ENCODE measurements at places on chromosomes 12 and 14.

GRCh38 chr14:33796356-33796755 is 154.5 kb downstream of the EGLN3 start:
- DNase-seq, result no peak

DNA sequence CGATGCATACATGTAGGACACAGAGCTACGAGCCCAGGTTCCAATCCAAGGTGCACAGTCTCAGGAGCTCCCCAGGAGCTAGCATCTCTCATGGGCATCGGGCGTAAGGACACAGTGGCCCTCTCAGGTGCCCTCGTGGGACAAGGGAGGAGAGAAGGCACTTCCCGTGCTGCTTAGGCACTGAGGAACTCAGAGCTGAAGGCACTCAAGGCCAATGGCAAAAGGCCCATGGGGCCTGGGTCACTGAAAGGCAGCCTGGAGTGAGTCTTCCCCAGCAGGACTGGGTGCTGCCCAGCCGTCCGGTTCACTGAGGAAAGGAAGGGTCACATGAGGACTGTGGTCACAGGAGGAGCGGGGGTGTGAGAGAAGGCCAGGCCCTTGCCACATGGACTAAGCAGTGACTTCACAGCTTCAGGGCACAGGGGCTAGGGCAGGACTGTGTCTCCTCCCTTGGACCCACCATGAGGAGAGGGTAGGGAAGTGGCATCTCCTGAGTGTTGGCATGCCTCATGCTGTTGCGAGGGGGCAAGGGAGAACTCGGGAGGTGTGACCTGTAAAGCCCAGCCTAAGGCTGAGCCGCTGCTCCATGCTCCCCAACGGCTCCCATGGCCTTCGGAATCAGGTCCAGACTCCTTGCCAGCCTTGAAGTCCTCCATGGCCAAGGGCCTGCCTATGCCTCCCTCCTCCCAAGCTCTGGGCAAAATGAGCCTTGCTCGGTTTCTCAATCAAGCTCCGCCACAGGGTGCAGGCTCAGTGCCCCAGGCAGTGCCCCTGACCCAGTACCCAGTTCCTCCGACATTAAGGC is 51.8 kb downstream of the CHGA start:
- DNase-seq, result no peak

- DNase-seq, result no peak
These were observed 1.1 kb downstream of the TSPAN9 start for GRCh38 chr12:3078086-3078820.

GRCh38 chr14:51873221-51873893 is 12.9 kb downstream of the GNG2 start:
- no peak for DNase-seq

DNA sequence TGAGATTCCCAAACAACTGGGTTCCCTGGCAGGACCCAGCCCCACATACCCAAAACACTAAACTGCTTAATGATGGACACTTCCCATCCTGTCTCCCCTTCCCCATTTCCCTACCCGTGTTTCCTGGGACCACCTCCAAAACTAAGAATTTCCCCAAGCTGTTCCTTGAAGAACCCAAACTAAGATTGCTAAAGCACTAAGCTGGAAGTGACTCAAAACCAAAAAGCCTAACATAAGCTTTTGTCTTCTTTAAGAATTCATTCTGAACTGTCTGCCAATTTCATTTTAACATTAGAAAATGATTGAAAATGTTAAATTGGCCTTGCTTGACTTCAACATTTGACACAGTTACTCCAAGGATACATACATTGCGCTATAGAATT is 29.5 kb upstream of the STAB2 start:
- no peak for DNase-seq

DNA sequence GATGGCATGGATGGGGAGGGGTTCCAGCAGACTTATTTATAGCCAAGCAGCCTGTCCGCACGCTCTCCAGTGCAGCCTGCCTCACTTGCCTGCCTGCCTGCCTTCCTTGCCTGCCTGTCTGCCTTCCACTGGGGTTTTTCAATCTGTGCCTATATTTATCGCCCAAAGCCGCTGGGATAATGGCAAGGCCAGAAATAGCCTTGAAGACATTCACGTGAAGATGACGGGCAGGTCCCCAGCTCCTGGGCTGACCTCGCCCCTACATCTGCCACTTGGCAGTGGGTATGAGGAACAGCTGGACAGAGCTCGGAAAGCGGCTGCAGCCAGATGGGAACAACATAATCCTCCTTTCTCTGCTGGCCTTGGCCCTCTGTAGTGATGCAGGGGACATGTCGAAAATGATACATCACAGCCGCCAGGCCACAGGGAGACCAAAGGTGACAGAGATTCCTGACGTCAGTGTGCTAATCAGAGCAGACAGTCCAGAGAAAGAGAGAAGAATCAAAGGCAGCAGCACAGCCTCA is 53.3 kb downstream of the PITPNM2 start:
- peak; percentile 45 for DNase-seq

GRCh38 chr14:104680806-104681688 is 8.4 kb upstream of the INF2 start:
- no peak for DNase-seq

DNA sequence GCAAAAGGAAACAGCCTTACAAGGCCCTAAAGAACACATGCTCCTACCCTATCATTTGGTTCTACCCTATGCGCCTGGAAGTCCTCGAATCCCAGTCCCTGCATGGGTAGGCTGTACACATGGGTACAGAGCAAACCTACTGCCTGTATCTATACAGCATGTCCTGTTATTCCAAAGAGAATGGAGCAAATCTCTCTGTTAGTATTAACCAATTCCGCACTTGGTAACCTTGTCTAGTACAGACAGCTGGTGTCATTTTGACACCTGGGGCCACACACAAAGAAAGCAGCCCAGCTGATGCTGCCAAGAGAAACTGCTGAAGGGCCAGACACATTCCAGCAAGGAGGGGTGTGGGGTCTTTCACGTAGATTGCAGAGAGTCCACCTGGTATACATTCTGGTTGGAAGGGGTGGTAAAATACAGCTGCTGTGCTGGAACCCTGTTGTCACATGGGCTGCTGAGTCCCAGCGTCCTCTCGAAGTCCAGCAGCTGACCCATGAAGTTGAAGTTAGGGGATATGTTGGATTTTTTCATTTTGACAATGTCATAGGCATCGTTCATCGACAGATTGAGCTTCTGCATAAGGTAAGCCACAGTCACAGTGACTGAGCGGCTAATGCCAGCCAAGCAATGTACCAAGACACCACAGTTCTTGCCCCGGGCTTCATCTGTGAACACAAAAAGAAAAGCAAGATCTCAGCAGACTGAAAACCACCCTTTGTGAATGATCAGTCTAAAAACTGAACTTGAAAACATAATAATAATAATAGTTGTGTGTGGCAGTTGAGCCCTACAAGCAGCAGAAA is 3.2 kb downstream of the DUSP6 start:
- no peak for DNase-seq

GRCh38 chr12:80967565-80967964 is 29.8 kb upstream of the LIN7A start:
- no peak for DNase-seq

DNA sequence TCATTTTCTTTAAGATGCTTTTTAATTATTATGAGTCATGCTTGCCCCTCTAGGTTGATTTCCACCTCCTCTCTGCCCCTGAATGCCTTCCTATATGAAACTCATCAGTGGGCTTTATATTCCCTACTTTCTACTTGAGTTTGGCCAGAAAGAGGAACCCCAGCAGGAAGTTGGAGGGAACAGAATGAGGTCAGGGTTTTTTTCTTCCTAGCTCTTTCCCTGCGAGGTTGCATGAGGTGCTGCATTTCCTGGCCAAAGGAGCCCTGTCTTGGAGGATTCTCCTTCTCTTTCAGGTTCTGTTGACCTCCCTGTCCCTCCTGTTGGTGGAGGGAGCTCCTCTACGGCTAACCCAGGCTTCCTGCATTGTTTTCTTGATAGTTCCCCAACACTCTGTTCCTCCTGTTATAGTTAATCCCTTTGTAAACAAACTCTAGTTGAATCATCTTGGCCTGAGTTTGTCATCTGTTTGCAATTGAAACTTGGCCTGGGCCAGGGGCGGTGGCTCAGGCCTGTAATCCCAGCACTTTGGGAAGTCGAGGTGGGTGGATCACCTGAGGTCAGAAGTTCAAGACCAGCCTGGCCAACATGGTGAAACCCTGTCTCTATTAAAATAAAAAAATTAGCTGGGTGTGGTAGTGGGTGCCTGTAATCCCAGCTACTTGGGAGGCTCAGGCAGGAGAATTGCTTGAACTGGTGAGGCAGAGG is 15.3 kb upstream of the SPIC start:
- DNase-seq, result no peak

DNA sequence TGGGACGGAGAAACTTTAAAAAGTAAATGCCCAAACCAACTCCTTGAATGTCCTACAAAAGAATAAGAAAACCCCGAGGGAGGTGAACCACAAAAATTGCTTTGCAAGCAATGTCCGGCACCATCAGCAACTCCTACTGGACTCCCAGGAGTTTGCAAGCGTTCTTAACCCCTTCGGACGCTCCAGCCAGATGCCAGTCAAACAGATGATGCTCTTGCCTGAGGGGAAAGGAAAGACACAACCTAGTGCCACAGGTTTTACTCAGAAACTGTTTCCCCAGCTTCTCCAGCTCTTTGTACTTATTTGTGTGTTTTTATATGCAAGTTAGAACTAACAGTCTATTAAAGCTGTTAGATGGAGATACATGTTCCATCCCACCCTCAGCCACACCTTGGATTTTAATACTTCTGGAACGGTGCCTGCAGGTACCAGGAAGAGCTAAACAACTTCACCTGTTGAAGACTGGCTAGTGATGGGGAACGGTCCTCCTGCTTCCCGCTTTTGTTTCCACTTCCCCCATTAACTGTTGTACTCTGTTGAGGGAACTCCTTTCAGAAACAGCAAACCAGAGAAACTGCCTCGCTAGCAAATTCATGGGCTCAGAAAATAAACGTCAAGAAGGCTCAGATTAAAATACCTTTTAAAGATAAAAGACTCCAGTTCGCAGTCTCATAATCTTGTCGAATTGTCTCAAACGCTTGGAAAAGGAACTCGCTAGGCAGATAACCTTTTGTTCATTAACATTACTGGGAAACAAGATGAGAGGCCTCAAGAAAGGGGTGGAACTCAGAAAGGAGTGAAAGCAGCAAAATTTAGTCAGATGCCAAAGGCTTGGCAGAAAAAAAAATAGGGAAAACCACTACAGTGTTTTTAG is 1.1 kb upstream of the FERMT2 start:
- DNase-seq, result peak; percentile 17

- no peak for DNase-seq
These were observed 12.0 kb upstream of the SLCO1B3 start for GRCh38 chr12:20798554-20798953.

DNA sequence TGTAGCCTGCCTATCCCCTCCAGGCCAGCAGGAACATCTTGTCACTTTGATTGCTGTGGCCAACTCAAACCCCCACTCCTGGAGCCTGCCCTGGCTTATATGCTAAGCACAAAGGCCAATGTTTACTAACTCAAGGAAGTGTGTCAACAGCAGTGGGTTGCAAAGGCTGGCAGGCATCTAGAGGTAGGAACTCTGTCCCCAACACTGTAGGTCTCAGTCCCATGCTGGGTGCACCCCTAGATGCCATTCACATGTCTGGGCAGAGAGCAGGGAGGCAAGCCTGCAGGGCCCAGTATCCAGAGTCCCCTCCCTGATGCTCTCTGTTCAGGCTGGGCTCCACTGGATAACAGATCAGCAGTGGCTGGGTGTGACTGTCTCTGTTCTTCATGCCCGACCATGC is 1.6 kb upstream of the HPD start:
- DNase-seq, result no peak

GRCh38 chr14:71539650-71540285 is 392.5 kb upstream of the RGS6 start:
- peak; percentile 57 for DNase-seq

- no peak for DNase-seq
These were observed 786.2 kb upstream of the FBXO33 start for GRCh38 chr14:40218282-40218941.

GRCh38 chr12:114355389-114356088 is 50.4 kb downstream of the TBX5 start:
- no peak for DNase-seq

DNA sequence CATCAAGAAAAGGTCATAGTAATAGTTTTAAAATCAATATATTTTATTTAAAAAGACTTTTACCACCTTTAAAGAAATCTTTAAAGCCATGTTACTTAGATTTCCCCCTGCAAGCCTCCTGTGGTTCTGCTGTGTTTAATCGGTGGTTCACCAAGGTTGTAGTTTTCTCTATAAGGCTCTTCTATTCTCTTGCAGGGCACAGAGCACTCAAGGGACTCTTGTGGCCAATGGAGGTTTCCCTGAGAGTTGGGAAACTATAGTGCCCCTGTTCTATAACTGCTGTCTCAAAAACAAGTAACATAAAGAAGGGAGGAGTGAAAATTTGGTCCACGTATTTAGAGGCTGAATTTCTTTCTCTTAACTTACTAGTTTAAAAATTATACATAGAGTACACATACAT is 25.0 kb downstream of the DACT1 start:
- DNase-seq, result no peak

DNA sequence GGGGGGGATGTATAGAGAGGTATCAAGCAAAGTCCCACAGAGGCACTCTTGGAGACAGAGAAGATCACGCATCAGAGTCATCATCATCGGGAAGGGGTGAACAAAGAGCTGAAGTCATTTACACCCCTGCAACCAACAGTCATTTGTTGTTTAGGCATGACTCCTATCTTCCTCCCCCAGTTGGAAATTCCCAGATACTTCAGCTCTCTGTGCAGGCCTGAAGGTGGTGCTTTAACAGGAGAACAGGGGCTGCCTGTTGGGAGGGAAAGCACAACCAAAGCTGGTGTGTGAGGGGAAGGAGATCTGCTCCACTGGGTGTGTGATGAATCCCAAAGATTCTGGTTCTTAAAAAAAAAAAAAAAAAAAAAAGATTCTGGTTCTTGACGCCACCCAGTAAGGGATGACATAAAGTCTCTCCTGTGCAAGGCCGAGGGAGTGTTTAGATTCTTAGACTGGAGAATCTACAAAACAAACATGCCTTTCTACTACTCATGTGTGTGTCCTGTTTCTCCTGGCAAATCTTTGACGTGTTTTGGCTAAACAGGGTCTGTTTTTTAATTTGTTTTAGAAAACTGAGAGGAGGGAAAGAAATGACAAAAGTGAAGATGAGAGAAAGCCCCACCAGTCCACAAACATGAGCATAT is 121.0 kb upstream of the ARHGAP5 start:
- no peak for DNase-seq

GRCh38 chr14:69711065-69711464 is 55.9 kb upstream of the SRSF5 start:
- peak; percentile 24 for DNase-seq

DNA sequence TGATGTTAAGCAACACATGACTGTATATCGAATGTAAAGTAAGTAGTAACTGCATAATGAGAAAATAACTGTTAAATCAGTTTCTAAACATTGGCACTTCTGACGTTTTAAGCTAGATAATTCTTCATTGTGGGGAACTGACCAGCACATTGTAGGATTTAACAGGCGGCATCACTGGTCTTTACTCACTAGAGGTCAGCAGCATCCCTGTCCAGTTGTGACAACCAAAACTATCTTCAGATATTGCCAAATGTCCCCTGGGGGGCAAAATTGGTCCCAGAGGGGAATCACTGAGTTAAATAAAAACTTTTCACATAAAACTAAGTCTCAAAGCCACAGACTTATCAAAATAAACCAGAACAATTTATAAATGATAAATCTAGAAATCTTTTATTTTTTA is 65.3 kb downstream of the BLTP3B start:
- no peak for DNase-seq
